ENCODE measurements at places on chromosomes 1 and 21.

GRCh38 chr21:39648879-39649278 is 36.1 kb downstream of the B3GALT5 start:
- DNase-seq: no peak

- DNase-seq: no peak
Measured at GRCh38 chr1:47362828-47363227, 29.2 kb downstream of the CMPK1 start.

DNA sequence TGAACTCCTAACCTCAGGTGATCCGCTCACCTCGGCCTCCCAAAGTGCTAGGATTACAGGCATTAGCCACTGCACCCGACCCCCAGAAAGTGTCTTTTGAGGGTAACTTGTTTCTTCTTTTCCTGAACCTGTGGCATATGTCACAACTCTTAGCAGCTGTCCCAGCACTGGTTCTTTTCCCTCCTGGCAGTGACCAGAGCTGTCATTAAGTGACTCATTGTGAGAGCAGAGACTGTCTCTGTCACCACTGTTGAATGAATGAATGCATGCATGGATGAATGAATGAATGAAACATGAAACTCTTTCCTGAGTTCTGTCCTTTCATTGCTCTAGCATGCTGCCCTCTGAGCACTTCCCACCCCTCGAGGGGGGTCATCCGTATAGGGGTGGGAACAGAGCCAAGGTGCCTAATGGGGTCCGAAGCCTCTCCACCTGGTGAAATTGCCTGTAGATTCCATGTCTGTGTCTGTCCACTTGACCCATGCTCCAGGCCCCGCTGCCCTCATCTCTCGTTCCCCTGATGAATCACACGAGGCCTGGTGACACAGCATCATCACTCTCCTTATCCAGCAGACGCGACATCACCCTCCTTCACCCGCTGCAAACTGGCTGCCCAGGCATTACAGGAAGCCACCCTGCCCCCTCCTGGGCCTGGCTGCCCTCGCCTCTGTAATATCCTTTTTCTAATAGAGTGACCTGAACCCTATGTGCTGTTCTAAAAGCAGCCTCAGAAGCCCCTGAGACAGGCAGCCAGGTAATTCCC is 75.0 kb downstream of the IGSF21 start:
- DNase-seq: no peak

DNA sequence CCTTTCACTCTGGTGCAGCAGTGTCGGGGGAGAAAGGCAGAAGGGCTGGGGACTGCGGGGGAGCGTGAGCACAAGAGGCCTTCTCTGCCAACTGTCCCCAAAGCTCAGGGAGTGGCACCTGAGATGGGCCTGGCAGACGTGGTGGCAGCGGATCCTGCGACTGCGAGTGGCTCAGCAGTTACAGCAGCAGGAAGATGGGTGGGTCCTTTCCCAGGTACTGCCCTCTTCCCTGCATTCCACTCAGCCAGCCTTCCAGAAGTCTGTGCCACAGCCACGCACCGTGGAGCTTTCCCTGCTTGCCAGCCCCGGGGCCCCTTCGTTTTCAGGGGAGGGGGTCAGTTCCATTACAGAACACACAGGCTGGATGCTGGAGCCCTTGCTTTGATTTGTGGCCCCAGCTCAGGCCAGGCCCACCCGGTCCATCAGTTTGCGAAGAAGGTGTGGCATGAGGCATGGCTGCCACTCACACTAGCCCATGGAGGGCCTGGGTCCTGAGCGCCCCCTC is 17.2 kb downstream of the MTHFR start:
- DNase-seq: no peak

GRCh38 chr1:213457733-213458132 is 406.7 kb downstream of the RPS6KC1 start:
- no peak for DNase-seq

DNA sequence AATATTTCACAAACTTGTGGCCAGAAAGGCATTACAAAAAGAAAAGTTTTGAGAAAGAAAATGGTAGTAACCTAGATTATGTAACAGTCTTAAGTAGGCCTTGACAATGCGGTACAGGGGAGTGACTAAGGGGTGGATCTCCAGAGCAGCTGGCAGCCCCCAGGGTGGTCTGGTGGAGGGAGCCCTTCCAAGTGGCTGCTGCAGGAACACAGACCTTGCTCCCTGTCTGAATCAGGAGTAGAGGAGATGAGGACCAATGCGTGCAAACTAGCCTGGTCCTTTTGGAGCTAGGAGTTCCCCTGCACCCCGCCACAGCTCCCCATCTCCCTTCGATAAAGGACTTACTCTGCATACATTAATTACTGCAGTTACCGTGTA is 189.0 kb downstream of the NFIA start:
- no peak for DNase-seq
